T-helper 9 cell (primary cell): ENCODE measurements at places on chromosomes 7 and 10.

DNA sequence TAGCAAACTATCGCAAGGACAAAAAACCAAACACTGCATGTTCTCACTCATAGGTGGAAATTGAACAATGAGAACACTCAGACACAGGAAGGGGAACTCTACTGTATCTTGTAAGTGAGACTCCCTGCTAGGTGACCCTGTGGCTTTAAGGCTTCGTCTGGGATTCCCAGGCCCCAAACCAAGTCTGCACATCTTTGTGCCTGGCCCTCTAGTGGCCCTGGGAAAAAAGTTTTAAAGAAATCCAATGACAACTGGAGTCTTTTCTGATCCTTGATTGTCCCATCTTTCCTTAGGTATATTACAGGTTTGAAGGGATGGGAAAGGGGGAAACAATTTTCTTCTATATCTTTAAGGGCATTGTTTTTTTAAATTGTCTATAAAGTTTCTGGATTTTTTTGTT is 10.6 kb upstream of the LIPM start:
- DNase-seq = no peak

GRCh38 chr7:43281268-43281667 is 168.8 kb downstream of the HECW1 start:
- no peak for DNase-seq

GRCh38 chr7:119167431-119167830 is 942.9 kb downstream of the ANKRD7 start:
- DNase-seq = no peak

- DNase-seq = no peak
Measured at GRCh38 chr7:115679976-115680375, 350.6 kb downstream of the TFEC start.

- no peak for DNase-seq
Measured at GRCh38 chr7:114857605-114858004, 64.3 kb upstream of the MDFIC start.

DNA sequence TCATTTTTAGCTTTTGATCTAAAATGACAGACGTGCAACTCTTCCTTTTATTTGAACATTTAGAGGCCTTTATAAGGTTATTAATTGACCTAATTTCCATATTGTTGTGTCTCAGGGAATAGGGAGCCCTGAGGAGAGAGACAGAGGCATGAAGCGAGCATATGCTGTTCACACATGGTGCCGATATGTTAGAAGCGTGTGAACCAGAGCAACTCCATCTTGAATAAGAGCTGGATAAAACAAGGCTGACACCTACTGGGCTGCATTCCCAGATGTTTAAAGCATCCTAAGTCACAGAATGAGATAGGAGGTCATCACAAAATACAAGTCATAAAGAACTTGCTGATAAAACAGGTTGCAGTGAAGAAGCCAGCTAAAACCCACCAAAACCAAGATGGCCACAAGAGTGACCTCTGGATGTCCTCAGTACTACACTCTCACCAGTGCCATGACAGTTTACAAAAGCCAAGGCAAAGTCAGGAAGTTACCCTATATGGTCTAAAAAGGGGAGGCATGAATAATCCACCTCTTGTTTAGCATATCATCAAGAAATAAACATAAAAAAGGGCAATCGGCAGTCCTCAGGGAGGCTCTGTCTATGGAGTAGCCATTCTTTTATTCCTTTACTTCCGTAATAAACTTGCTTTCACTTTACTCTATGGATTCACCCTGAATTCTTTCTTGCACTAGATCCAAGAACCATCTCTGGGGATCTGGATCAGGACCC is 80.1 kb downstream of the SEC61G start:
- no peak for DNase-seq

- DNase-seq = no peak
Measured at GRCh38 chr7:104487642-104488041, 159.2 kb downstream of the LHFPL3 start.

GRCh38 chr10:129870961-129871621 is 93.0 kb downstream of the EBF3 start:
- no peak for DNase-seq
